GM18507 (cell line): ENCODE measurements at places on chromosomes 16 and 17.

- no peak for DNase-seq
These were observed 507 bp downstream of the FHOD1 start for GRCh38 chr16:67246756-67247191.

GRCh38 chr17:33438578-33438977, 145.5 kb upstream of the ASIC2 start:
- no peak for DNase-seq

DNA sequence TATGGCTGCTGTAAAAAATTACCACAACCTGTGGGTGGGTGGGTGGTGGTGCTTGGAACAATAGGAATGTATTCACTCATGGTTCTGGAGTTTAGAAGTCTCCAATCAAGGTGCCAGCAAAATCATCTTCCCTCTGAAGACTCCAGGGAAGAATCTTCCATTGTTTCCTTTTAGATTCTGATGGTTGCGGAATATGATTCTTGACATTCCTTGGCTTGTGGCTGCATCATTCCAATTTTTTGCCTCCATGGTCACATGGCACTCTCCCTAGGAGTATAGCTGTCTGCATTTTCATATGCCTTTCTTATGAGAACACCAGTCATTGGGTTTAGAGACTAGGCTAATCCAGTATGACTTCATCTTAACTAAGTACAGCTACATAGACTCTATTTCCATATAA, 401.0 kb downstream of the HS3ST3B1 start:
- DNase-seq, result no peak

DNA sequence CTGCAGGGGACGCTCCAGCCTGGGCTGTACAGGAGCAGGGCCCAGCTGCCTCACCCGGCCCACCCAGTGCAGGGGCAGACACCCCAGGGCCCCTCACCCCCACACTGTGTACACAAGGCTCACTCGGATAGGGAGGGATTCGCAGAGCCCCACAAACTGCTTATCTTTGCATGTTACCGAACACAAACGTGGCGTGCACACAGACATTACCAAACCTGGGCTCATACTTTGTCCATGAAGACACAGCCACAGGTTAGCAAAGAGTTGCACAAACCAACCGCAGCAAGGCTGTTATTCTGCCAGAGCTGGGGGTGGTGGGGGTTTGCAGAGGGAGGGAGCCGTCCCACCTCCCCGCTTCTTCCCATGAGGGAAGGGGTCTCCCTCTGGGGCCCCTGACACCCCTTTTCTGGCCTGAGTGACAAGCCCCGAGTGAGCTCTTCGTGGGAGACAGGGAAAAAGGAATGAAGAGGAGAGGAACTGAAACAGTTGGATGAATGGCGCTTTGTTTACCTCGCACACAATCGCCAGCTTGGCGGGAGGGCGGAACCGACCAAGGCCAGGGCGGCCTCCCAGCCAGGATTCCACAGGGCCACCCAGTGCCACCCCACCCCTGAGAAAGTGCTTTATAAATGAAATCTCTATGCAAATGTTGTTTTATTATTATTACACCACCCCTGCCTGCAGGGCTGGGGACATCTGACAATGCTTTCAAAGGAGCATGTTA, 434 bp upstream of the CPSF4L start:
- DNase-seq, result no peak

DNA sequence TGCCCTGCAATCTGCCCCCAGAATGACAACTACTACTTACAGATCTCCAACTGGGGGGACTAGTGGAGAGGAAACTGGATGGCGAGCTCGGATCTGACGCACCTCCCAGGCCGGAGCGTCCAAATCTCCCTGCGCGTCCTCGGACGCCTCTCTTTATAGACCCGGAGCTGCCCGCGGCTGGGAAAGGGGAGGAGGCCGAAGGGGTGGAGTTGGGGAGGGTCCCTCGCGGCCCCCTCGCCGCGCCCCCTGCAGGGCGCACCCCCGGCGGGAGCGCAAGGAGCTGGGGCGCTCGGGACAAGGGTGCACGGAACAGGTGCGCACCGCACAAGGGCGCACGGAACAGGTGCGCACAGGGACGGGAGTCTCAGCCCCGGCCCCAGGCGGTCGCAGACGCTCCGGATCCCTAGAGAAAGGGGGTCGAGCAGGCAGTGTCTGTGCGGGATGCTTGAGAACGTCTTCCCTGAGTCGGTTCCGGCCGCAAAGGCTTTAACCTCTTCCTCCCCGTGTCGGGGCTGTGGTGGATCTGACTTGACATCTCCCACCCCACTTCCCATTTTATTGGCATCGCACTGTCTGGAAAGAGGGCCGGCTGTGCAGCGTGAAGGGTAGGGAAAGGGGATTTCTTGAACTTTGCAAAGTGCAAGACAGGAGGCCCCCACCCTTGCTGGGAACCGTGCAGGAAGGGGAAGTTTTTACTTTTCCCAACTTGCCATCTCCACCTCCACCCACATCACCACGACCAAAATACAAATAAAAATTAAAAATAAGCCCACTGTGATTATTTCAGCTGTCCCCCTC, at the start of gene MYH11:
Gene MYH11 (minus strand): TSS at position 128 of the 798 bp plus-strand sequence. CDS start 18,776 bp downstream, outside the sequence.
- no peak for DNase-seq

DNA sequence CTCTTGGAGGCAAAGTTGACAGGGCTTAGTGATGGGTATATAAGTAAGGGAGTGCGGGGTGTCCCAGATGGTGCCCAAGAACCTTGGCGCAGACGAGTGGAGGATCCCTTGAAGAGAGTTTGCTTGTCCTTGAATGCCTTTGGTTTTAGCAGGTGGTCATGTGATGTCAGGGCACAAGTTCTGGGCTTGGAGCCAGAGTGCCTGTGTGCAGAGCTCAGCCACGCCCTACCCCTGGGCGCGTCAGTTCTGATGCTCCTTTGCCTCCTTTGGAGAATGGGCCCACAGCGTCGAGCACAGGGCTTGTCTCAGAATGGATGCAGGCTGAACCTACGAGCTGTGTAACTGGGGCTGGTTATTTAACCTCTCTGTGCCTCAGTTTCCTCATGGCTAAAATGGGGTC, 412.2 kb upstream of the EEF2KMT start:
- no peak for DNase-seq

DNA sequence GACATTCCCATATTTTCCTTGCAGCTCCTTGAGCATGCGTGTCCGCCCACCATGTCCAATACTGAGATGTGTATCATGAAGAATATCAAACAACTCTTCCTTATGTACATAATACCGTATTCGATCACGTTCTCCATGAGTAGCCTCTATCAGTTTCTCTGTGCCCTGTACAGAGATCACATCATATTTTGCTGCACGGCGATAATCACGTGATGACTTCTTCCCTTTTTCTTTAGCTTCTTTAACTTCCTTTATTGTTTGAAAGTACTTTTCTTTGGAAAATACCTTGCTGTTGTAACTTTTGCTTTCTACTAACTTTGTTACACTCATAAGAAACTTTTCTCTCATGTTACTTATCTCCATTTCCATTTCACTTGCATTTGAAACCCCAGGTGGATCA, 6.6 kb downstream of the KRABD2 start:
- no peak for DNase-seq

GRCh38 chr17:28725660-28726225, 290 bp downstream of the TLCD1 start:
- DNase-seq, result no peak

GRCh38 chr17:19372011-19372370, 6.3 kb upstream of the MAPK7 start:
- no peak for DNase-seq

DNA sequence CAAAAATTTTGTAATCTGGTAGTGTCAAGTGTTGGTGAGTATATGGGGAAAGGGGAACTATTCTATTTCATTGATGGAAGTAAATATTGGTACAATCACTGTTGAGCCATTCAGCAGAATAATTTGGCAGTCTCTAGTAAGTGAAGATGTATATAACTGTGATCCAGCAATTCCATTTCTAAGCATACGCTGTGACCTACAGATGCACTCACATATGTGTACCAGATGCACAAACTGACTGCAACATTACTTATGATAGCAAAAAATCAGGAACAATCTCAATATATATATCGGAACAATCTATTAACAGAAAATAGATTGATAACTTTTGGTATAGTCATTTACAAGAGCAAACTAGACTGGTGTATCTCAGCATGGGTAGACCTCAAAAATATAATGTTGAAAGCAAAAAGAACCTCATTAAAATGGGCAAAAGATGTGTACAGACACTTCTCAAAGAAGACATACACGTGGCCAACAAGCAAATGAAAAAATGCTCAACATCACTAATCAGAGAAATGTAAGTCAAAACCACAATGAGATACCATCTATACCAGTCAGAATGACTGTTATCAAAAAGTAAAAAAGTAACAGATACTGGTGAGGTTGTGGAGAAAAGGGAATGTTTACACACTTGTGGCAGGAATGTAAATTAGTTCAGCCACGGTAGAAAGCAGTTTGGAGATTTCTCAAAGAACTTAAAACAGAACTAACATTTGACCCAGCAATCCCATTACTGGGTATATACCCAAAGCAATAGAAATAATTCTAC, 20.7 kb downstream of the ADAP2 start:
- DNase-seq, result no peak

- DNase-seq, result no peak
These were observed 140.2 kb downstream of the AATF start for GRCh38 chr17:37088913-37089312.

DNA sequence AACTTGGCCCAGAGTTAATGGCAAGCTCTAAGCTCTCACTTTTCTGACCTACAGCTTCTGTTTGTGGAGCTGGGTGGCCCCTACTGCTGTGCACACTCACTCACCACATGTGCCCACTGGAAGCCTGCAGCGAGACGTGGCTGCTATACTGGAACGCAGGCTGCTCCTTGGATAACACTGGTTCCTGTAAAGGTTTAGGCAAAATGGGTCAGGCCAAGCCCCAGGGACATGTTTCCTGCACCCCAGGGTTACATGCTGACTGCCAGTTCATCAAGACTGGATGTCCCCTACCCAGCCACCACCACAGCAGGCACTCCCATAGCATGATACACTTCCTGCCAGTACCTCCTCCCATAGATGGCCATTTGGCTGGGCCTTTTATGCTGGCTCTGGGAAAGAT, 8.3 kb downstream of the POLDIP2 start:
- DNase-seq, result no peak

- DNase-seq, result no peak
These were observed 213.5 kb downstream of the RAB11FIP4 start for GRCh38 chr17:31604936-31605335.

DNA sequence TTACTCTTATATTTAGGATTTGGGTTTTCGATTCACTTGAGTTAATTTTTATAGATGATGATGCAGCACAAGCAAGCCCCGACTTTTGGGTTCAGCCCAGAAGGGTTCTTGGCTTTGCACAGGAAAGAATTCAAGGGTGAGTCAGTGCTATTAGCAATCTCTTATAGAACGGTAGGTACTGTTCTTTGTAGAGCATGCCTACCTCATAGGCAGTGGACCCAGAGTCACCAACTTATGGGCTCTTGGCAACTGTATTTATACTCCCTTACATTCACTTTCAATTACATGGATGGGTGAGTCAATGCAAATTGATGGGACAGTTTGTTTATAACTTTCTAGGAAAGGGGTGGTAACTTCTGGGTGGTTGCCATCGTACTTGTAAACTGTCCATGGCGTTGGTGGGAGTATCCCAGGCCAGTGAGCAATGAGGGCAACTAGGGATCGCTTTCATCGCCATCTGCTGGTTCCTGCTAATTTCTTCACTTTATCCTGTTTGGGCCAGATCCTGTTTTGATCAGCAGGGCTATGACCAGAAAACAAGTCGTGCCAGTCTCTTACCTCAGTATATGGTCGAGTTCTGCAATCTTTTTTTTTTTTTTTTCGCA, 362.6 kb downstream of the CNTNAP4 start:
- DNase-seq, result no peak

- no peak for DNase-seq
These were observed 1.5 kb downstream of the TNFRSF12A start for GRCh38 chr16:3021449-3022207.

DNA sequence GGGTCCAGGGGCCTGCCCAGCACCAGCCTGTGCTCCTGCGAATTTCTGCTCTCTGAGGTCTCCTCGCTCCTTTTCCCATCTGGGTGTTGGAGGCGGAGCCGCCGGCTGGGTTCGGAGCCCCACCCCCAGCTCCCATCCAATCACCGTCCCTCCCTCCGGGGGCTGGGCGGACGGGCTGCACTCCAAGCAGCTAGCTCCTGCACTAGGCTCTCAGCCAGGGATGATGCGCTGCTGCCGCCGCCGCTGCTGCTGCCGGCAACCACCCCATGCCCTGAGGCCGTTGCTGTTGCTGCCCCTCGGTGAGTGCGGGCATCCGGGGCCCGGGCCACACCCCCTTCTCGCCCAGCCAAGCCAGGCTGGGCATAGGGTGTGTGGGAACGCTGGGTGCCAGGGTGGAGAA, at the start of gene NRN1L:
Gene NRN1L (plus strand): TSS at position 202 of the 400 bp plus-strand sequence. CDS start 19 bp downstream, at position 221.
- no peak for DNase-seq

GRCh38 chr16:55506083-55506482, 2.8 kb upstream of the LPCAT2 start:
- DNase-seq, result no peak

DNA sequence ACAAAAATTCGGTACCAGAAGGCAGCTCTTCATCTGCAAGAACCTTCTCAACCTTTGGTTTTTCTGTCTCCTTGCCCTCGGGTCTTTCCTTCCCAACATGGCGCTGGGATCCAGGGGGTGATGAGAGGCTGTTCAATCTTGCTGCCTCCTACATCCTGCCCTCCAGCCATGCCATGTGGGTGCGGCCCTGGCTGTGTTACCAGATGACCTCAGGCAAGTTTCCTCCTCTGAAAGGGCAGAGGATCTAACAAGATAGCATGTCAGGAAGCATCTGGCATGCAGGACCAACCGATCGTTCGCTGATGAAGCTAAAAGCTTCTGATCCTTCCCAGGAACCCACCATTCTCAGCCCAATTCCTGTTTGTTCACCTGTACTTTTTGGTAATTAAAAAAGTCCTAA, 36.8 kb upstream of the BCAR1 start:
- no peak for DNase-seq

DNA sequence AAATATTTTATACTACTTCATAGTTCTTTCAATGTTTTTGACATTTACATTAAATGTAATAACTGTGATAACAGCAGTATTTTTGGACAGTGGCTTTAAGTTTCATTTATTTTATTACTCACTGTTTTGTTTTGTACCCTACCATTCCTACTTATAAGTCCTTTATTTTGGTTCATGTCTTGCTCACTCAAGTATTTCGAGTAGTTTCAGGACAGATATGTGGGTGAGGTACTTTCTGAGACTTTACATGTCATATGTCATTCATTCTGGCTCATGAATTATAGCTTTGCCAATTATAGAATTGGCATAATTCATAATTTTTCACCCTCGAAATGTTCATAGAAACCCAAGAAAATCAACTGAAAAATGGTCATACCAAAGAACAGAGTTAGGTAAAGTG, 44.4 kb downstream of the PIK3R5 start:
- DNase-seq, result no peak

GRCh38 chr16:12417030-12417814, 386.5 kb downstream of the CPPED1 start:
- no peak for DNase-seq
